Umbilical cord (tissue), 2 donors: ENCODE measurements at places on chromosomes 6 and 20. TPM values are rescaled to one million over a fixed set of nuclear protein-coding genes. Genes with fewer than 3 reads are reported as not detected.

GRCh38 chr20:3729811-3730540 lies 2.5 kb upstream of the HSPA12B start:
- DNase-seq, result no peak

DNA sequence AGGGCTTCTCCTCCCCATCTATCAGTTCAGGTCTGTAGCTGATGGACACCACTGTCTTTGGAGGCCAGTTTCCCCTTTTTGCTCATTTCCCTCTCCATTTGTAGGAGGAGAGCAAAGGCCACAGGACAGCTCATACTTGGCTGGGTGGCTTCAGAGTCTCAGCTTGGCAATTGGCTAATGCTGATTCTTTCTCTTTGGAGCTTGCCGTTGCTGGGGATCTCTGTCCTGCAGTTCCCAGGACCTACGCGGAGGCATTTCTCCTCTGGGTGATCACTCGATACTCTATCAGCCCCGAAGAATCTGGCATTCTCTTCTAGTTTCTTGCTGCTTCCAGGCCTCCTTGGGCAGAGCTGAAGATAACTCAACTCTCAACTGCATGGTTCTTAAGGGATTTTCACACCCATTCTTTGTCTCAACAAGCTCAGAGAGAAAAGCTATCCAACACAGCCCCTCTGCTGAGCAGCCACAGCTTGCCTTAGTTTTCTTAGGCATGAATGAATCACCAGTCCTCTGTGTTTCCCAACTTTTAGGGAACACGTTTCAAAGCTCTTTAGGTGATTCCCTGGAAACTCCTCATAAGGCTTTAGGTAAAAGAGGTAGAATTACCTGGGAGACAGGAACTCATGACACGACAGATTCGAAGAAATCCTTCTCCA lies 19.2 kb upstream of the SSR1 start:
- no peak for DNase-seq

DNA sequence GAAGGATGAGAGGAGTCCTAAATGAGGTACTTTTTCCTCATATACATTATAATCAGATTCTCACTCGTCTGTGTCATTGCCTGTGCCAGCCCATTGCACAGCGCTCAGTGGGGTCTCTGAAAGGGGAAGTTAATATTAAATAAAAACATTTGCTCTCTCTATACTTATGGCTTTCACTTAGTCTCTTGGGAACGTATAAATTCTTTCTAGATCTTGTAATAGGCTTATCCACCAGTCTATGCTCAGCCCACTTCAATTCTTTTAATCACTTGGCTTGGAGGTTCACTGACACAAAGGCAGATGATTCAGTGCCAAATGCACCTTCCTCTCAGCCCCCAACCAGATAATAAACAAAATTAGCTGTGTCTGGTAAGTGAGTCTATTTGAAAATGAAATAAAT lies 164.3 kb upstream of the OGFRL1 start:
- no peak for DNase-seq

- DNase-seq, result peak; percentile 40
Measured at GRCh38 chr6:88376768-88377387, 210.7 kb upstream of the CNR1 start.

- no peak for DNase-seq
Measured at GRCh38 chr6:159555082-159555875, 137.8 kb downstream of the SOD2 start.

DNA sequence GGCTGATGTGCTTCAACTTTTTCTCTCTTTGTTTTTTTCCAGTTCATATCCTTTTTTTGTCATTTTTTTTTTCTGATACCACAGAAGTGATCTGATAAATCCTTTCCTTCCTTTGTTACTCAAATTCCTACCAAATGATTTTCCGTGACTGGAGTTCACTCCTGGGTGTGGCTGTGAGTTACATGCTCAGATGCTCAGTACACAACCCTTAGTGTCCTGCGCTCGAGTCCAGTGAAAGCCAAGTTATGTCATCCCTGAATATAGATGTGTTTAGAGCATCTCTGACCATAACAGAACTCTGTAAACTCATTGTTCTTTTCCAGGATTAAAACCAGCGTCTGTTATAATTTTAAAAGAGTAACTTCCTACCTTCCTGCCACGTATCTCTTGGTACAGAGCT lies 147.2 kb upstream of the AKAP12 start:
- no peak for DNase-seq

DNA sequence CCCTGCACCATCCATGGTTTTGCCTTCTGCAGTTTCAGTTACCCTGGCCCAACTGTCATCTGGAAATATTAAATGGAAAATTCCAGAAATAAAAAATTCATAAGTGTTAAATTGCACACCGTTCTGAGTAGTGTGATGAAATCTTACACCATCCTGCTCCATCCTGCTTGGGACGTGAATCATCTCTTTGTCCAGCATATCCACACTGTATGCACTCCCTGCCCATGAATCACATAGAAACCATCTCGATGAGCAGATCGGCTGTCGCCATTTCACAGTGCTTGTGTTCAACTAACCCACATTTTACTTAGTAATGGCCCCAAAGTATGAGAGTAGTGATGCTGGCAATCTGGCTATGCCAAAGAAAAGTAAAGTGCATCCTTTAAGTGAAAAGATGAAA lies 105.9 kb upstream of the ID4 start:
- DNase-seq, result no peak

- DNase-seq, result no peak
Measured at GRCh38 chr6:13500264-13500663, 12.9 kb upstream of the GFOD1 start.

DNA sequence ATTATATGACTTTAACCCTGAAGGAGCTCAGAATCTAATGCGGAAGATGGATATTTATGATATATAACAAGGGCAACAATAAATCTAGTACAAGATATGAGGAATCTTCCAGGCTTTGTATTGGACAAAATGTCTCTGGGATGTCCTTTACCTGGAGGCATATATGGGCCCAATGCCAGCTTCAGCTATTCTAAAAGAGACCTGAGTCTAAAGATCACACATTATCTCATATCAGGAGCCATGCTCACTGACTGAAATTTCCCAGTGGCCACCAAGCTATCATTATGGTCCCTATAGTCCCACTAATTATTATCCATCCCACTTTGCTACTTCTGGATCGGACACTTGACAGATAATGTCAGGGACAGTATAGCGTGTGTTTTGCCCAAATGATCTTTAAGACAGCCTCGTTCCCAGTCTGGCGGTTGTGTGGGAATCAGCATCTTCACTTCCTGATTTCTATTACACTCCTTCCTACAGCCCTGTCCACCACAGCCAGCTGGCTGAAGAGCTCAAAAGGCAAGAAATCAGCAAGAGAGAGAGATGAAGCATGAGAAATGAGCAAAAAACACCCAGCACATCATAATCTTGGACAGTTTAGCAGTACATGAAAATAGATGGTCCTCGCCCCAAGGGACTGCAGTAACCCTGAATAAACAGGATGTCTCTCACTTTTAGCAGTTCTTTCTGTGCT lies 34.9 kb downstream of the KLHL31 start:
- DNase-seq, result peak; percentile 45

- no peak for DNase-seq
Measured at GRCh38 chr6:18269253-18269652, 4.9 kb upstream of the DEK start.

DNA sequence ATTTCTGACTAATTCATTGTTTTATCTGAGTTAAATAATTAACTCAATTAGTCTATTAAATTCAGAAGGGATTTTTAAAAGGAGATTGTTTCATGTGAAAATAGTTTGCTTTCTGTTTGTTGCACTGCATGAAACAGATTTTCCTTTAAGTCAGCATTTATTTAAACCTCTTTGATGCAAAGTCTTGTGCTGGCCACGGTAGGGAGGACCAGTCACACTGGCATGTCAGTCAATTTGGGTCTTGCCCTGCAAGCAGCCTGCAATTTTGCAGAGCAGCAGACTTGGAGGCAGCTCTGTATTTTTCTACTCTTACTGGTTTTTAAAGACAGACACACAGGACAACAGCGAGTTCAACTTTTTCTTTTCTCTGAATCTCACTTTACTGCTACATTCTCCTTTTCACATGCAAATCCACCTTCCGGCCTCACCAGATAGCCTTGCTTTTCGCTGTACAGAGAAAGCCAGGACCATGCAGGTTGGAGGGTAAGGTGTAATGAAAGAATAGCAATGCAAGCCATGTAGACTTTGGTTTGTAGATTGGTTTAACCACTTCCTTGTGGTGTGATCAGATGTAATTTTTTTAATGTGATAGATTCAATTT lies 689.9 kb upstream of the AGPAT4 start:
- DNase-seq, result no peak

- DNase-seq, result no peak
Measured at GRCh38 chr6:164133095-164133494, 718.6 kb downstream of the QKI start.

- DNase-seq, result peak; percentile 5
Measured at GRCh38 chr6:18845896-18846295, 458.7 kb downstream of the RNF144B start.

DNA sequence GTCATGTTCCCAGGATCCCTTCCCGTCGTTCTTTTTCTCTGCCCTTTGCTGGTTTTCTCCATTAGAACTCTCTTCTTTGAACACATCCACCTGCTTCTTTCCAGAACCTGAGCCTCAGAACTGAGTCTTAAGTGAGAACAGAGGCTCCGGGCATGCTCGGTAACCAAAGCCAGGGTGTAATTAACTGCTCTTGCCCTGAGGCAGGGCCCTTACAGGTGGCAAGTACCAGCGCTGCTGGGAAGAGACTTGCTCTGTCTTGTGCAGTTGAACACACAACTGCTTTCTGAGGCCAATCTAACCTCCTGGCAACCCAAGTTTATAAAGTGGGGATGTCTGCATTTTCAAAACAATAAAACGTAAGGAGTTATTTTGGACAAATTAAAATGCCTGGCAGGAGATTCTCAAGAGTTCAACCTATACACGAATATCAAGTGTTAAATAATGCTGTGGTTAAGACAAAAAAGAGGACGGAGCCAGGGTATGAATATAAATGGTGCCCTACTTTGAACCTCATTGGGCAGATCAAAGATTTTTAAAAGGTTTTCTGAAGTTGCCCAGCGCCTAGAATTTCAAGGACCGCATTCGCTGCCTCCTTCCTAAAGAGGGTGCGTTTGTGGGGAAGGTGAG lies 12.4 kb upstream of the DEK start:
- peak; percentile 21 for DNase-seq

GRCh38 chr6:125192610-125192930 lies 39.0 kb downstream of the TPD52L1 start:
- DNase-seq, result no peak

DNA sequence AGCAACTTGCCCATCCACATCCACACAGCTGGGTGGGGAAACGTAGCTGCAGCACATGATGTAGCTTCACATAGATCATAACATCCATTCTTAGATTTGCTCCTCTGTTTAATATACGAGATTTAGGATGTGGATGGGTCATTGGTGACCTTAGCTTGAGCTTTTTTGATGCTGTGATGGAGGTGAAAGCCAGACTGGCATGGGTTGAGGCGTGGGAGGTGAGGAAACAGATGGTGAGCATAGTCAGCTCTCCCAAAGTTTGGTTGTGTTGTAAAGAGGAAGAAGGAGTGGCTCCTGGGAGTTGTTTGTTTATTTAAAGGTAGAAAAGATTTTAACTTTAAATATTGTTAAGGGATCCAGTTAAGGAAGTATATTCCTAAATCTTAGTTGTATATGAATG lies 5.3 kb downstream of the ARFGEF2 start:
- no peak for DNase-seq

GRCh38 chr20:53330601-53331140 lies 263.0 kb downstream of the ZNF217 start:
- DNase-seq, result peak; percentile 94

GRCh38 chr6:167097770-167098169 lies 25.1 kb upstream of the CCR6 start:
- DNase-seq, result no peak

DNA sequence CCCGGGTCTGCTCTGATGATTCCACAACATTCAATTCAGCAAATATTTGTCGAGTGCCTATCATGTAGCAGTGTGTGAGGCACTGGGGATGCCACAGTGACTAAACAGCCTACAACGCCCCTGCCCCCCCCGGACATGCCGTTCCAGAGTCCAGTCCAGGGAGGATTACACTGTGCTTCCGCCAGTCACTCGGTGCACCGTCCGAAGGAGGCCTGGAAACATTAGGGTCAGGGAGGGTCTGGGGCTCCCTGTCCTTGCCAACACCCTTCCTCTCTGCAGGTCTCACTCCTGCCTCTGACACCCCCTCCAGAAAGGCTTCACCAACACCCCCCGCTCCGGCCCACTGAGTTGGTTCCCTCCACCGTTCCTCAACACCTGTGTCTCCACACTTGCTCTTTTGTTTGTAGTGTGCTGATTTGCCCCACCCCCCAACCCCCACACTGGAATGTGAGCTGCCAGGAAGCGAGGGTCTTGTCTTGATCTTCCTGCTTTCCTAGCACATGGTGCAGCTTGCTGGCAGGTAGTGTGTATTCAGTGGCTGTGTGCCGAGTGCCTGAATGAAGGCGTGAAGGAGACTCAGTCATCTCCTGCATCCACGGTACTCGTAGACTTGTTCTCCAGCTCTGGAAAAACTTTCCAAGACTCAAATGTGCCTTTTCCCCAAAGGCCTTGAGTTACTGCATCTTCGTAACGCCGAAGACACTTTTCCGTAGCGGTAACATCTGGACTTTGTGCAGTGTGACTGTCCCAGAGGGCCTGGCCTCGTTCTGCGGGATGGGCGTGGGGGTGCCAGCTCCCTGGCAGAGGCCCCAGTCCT lies 150.4 kb downstream of the ZDHHC14 start:
- DNase-seq, result no peak

GRCh38 chr6:168223150-168223549 lies 96.4 kb downstream of the DACT2 start:
- no peak for DNase-seq

- no peak for DNase-seq
Measured at GRCh38 chr6:127341471-127342202, 1.8 kb downstream of the ECHDC1 start.

DNA sequence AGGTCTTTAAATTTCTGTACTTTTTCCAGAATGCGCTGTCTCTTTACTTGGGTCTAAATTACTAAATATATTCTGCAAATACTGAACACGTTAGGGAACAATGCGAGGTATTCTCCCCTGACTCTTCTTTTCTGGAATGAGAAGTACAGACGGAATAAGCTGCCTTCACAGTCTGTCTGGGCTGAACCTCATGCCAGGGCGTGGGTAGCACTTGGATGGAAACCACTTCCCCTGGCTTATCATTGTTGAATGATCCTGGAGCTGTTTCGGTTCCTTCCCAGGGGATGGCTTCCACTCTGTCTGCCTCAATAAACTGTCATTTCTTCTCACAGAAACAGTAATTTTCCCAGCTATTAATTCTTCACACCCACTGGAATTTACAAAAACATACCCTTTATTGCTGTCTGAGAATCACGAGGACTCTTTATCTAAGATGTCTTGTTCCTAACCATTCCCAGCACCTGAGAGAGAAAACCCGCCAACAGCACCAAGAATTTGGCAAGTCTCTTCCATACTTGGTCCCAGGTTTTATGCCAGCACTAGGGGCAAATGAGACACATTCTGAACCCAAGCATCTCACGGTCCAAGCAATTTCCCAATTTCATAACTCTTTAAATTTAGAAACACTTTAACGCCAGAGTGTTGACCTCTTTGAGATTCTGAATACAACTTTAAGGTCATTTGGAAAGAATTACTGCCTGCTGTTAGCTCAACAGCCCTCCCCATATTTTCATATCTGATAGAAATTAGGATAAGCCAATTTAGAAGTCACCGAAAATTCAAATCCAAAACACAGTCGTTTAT lies 43.2 kb upstream of the ADGRF5 start:
- no peak for DNase-seq

Gene MEP1A
- total RNA-seq, result 2.2 TPM

Gene TINAG
- total RNA-seq, result 0.24 TPM

Gene PHACTR1
- 3.6 TPM for total RNA-seq
